ENCODE measurements at places on chromosomes 5 and 9. TPM values are rescaled to one million over a fixed set of nuclear protein-coding genes. Genes with fewer than 3 reads are reported as not detected.

GABRA1 gene
- not detected for polyA plus RNA-seq

PPP2R2B gene
- polyA plus RNA-seq: 16.1 TPM

GTF2H2C gene
- polyA plus RNA-seq: 27.2 TPM

HTR4 gene
- not detected for polyA plus RNA-seq

SYK gene
- polyA plus RNA-seq: not detected

PCA3 gene
- polyA plus RNA-seq: not detected

LIX1 gene
- polyA plus RNA-seq: not detected

ZDHHC11 gene
- polyA plus RNA-seq: not detected

NME5 gene
- polyA plus RNA-seq: not detected

DBH gene
- not detected for polyA plus RNA-seq

SLC6A7 gene
- not detected for polyA plus RNA-seq

CNTLN gene
- not detected for polyA plus RNA-seq

TRIP13 gene
- polyA plus RNA-seq: 1.4 TPM

RALGDS gene
- 39.9 TPM for polyA plus RNA-seq

PCDH1 gene
- 2.6 TPM for polyA plus RNA-seq

ANKRD33B gene
- polyA plus RNA-seq: 0.25 TPM

GLRA1 gene
- not detected for polyA plus RNA-seq

SPRY4 gene
- polyA plus RNA-seq: not detected

C9orf78 gene
- polyA plus RNA-seq: 171 TPM

SECISBP2 gene
- 22.9 TPM for polyA plus RNA-seq

TNPO1 gene
- 50.8 TPM for polyA plus RNA-seq
